ENCODE measurements at places on chromosomes 5 and 9. TPM values are rescaled to one million over a fixed set of nuclear protein-coding genes. Genes with fewer than 3 reads are reported as not detected.

- no peak for DNase-seq
These were observed 194.2 kb upstream of the GLRA1 start for GRCh38 chr5:152118676-152119470.

- DNase-seq = no peak
These were observed 138.7 kb downstream of the GABBR2 start for GRCh38 chr9:98570055-98570454.

PCDHA5 gene
- total RNA-seq = not detected

DNA sequence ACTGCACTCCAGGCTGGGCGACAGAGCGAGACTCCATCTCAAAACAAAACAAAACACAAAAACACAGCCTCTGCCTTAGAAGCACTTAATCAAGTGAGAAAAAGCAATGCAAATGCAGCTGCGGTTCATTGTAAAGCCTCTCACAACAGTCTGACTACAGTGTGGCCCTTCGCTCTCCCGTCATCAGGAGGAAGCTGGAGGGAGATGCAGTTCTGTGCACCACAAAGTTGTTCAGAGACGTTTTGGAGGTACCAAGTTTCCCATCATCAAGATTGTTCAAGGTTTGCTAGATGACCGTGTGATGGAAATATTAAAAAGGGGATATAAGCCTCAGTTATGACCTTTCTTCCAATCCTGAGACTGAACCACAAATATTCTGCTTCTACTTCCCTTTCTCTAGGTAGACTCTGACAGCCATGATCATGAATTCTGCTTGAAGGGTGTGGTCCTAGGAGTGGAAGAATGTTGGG is 40.9 kb downstream of the SEC61B start:
- no peak for DNase-seq

DNA sequence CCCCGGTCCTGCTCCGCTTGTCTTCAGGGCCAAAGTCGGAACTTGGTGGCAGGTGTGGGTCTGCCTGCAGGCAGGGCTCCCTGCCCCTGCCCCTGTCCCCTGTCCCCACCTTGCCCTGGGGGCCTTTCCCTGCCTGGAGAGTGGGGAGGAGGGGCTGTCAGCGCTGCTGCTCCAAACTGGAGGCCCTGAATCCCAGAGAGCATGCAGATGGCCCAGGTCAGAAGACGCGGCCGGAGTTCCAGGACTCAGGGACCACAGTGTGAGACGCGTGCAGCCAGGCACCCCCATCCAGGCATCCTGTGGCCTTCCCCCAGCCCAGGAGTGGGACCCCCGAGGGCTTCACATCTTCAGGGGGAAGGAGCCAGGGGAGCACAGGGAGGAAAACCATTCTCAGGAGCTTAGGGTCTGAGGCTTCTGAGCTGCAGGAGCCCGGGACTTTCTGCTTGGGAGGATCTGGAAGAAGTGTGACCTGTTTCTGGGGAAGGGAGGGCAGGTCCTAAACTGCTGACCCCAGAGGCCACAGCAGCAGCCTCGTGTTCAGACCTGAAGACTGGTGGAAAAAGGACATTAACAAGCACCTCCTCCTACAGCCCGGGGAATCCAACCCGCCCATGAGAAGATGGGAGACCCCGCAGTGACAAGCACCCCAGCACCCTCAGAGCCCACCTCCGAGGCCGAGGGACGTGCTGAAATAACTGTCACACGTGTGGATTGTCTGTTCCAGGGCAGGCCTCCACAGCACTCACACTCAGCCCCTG is 38.0 kb downstream of the RASGEF1C start:
- DNase-seq = no peak

DNA sequence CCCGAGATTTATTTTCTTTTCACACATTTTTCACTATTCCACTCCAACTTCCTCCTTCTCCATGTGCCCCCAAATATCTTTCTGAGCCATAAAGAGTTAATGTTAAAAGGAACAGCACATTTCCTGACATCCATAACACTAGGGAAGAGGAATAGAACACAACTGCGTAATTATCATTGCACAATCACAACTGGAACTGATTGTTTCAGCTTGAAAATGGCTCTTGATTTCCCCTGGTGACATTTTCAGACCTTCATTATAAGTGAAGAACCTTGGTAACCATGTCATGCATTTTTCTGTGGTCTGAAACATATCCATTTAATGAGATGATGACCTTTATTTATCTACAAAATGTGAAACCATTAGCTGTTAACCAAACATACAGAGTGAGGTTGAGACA is 82.4 kb downstream of the PCSK1 start:
- no peak for DNase-seq

DNA sequence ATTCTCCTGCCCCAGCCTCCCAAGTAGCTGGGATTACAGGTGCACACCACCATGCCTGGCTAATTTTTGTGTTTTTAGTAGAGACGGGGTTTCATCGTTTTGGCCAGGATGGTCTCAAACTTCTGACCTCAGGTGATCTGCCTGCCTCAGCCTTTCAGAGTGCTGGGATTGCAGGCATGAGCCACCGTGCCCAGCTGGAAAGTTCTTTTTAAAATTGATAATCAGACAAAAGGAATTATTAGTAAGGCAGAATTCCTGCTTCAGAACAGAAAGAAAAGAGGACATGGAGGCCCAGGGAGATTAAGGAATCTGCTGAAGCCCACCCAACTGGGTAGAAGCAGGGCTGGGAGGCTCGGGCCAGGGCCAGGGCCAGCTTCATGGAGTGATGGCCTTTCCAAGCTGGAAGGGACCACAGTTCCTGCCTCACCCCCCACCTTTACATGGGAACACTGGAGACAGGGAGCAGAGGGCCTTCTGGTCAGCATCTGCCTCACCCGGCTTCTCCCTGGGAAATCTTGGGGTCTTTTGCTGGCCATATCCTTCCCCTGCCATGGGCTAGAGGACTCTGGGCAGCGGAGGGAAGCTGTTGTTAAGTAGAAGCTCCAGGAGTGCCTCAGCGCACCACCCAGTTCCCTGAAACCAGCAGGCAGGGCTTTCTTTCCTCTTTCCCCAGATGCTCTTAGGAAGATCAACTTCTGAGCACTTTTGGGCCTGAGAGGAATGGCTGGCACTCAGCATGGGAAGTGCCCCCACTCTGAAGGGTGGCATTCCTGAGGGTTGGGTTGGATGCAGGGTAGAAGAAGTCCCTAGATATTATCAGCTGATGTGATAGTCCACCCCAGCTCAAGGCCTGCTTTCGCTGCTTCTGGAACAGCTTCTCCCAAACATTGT is 70.1 kb downstream of the RGS3 start:
- DNase-seq = no peak

DNA sequence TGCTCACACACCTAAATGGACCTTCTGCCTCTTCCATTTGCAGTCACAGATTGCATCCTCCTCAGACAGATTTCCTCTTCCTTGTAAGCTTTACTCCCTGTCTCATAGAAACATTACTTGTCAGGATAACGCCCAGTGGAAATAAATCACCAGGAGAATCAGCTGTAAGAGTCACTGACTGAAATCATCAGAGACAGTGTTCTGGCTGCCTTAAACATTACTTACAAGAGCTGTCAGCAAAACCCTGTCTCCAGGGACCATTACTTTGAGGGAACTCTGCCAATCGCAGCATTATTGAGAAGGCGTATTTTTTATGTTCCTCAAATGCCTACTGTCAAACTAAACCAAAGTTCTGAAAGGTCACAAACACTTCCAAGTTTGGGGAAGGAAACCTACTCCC is 5.9 kb downstream of the DPYSL3 start:
- peak; percentile 52 for DNase-seq

- DNase-seq = no peak
These were observed 151.8 kb downstream of the SLC24A2 start for GRCh38 chr9:19637084-19637483.

DNA sequence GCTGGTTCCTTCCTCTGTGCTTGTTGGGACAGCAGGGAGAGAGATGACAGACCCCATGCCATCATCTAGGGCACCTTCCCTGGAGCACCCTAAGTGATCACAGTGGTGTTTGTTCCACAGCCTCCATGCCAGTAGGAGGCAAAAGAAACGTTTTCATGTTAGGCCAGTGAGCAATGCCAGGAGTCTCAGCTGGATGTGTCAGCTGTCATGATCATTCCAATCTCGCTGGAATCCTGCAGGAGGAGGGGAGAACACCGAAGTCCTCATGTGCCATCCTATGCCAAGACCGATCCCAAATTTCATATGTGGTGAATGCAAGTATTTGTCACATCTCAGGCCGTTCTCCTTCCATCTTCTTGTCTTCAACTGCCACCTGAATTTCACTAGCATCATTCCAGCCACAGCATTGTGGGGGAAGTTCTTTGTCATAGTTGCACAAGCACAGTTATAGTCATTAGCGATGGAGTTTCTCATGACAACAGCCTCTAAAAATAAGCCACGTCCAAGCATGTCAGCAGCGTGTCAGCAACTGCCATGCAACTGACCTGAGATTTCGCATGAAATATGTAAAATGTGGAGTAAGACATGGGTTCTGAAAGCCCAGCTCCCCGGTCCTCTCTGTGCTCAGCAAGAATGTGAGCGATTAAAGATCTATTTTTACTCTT is 97.2 kb upstream of the DNAH5 start:
- no peak for DNase-seq

DNA sequence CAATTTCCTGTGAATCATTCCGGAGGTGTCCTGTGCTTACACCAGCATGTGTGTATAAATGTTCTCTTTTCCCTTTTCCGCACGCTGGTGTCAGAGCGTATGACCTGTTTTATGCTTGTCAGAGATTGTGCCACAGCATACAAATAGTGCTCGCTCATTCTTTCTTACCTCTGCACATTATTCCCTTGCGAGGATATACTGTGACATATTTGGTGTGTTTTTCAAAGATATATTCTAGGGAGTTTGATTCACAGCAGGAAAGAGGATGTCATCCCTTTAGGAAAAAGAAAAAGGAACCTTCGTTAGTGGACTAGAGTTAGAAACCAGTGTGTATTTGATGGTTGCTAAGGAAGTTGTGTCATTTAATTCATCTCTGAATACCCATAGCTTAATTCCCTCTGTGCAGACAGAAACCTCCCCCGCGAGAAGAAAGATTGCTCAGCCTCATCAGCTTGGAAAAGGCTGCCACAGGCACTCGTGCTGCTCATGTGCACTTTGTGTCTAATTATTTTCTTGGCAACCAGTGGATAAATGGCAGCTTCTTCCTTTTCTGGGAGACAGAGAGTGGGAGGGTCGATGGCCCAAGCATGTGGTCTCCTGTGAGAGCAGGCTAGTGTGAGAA is 14.7 kb upstream of the CCIN start:
- DNase-seq = peak; percentile 84

SYNPO gene
- total RNA-seq = 146 TPM

DNA sequence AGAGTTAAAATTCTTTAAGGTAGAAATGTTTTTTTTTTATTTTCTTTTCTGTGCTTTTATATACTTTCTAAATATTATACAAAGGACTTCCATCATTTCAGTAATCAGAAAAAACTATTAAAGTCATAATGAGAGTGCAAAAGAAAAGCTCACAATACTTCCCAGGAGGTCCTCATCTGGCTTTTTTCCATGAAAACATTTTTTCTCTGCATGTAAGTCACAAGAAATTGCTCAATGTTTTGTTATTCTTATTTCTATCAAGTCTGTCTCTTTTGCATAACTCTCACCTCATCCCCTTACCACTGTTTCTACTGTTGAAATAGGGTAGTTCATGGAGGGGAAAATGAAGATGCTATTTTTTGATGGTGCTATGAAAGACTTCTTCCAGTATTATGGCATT is 375.0 kb downstream of the TMEM232 start:
- no peak for DNase-seq

DNA sequence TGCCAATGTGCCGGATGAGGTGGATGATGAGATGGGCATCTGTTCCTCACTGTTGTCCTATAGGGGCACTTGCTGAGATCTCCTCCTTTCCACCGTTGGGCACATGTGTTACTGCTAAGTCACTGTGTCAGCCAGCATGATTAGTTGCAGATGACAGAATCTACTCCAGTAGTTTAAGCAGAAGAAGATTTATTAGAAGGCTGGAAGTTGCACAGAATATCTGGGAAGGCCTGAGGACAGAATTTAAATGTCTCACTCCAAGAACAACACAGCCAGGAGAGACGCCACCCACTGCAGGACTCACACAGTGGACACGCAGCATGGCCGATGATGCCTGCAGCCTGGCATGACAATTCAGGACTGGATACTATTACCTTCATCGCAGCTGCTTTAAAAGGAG is 157.5 kb downstream of the NSG2 start:
- no peak for DNase-seq

- no peak for DNase-seq
These were observed 32.7 kb upstream of the ADRA1B start for GRCh38 chr5:159883522-159883950.

DNA sequence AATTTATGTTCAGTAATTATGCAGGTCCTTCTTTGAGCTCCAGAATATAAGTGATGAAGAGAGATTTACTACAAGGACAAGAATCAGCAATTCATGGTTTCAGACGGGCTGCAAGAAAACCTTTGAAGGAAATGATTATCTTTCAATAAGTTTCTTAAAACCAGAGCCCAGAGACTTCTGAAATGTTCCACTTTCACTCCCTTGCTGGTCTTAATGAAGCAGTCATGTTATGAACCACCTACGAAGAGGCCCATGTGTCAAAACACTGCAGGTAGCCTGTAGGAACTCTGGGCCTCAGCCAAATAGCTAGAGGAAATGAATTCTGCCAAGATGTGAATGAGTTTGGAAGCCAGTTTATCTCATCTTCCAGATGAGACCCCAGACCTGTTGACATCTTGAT is 505.9 kb upstream of the MEF2C start:
- no peak for DNase-seq

DNA sequence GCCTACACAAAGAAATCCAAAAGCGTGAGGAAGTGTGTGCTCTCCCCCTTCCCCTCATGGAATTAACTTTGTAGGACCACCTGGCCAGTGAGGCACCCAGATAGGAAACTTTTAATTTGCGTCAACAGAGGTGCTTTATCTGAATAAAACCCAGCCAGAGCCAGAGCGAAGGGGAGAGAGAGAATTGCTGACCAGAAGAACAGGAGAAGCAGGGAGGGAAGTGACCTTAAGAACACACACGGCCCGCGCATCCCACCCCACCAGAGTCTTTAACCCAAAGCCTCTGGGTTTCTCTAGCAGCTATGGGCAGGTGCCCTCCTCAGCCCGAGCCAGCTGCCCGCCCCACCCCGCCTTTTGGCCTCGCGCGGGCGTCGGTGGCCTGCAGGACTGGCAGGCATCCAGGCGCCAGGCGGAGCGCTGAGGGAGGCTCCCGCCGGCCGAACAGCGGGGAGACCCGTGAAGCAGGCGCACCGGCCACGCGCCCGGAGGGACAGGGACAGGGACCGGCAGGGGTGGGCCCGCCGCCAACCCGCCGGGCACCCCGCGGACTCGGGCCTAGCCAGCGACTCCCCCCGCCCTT is 580 bp downstream of the ERAP1 start:
- DNase-seq = peak; percentile 63

DNA sequence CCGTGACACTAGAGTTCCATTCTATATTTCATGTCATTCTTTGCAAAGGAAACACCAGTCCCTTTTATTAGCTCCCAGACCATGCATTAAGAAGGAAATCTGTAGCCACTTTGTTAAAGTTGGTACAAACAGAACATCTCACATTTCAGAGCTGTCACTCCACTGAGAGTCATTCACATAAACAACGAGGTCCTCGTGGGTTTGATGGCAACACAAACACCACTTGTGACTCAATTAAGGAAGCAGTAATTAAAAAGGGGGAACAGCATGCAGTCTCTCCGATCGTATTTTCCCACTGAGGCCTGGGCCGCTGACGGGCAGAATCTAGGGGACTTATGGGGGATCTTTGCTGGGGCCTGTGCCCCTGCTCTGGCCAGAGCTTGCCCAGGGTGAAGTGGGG is 94.2 kb upstream of the ZNF618 start:
- DNase-seq = no peak

All from uterus (tissue), 4 donors.